ENCODE measurements at places on chromosomes 3 and 15.
A peak's percentile ranks its signal among the peaks of the same experiment; 100 is the strongest.

- no peak for DNase-seq
Measured at GRCh38 chr3:130462089-130462488, 54.9 kb upstream of the COL6A6 start.

- no peak for DNase-seq
Measured at GRCh38 chr15:31801152-31801551, 229.2 kb upstream of the CHRNA7 start.

- DNase-seq, result no peak
Measured at GRCh38 chr15:49064281-49064653, 18.0 kb upstream of the SECISBP2L start.

- DNase-seq, result no peak
Measured at GRCh38 chr3:63960048-63960711, 48.0 kb upstream of the SCAANT1 start.

DNA sequence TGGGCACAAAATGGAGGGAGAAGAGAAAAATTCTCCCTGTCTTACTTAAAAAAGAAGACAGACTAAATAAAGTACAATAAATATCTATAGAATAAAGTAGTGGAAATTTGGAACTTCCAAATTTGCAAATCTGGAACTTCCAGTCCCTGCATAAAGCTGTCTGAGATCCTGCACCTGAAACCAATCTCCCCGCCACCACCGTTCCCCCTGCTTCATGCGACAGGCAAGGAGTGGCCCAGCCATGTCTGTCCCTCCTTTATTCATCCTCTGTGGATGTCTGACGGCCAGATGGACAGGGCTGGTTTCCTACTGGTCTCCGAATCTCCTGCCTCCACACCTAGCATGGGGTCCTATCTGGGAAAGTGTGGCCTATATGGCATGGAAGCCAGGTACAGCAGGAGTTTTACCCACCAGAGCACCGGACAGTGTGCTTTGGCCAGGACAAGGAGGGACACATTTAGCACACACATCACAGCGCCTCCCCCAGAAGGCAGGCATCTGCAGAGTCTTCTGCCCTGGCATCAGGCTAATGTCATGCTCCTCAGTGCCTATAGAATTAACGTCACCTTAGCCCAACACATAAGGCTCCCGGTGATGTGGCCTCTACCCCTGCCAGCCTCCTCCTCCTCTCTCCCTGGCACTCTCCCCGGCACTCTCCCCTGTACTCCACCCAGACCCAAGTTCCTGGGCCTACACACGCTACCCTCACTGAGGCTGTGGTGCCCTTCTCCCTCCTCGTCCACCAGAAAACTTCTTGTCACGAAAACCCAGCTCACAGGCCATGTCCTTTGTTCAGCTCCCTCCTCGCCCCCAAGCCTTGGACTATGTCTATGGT is 170.8 kb downstream of the XXYLT1 start:
- DNase-seq, result no peak

GRCh38 chr3:90080988-90081387 is 973.6 kb downstream of the EPHA3 start:
- no peak for DNase-seq

DNA sequence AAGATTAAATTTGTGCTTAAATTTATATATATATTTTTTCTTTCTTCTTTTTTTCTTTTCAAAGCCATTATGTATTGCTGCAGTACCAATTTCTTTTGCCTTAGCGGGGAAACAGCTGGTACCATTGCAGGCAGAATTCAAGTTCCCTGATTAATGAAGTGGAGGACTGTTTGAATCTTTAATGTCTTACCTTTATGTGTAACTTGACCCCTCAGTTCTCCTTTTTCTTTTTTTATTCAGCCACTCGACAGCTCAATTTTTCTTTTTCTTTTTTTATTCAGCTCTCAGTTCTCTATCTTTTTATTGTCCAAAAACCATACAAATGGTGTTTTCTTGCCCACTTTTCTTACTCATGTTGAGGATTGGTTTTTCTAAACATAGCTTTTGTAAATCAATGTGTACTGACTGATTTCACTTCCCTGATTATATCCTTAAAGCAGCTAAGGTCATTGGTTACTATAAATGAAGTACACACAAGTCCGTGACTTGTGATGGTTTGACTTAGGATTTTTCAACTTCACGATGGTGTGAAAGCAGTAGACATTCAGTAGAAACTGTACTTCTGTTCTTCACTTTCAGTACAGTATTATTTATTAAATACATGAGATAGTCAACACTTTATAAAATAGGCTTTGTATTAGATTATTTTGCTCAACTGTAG is 22.8 kb downstream of the ATP2C1 start:
- no peak for DNase-seq

DNA sequence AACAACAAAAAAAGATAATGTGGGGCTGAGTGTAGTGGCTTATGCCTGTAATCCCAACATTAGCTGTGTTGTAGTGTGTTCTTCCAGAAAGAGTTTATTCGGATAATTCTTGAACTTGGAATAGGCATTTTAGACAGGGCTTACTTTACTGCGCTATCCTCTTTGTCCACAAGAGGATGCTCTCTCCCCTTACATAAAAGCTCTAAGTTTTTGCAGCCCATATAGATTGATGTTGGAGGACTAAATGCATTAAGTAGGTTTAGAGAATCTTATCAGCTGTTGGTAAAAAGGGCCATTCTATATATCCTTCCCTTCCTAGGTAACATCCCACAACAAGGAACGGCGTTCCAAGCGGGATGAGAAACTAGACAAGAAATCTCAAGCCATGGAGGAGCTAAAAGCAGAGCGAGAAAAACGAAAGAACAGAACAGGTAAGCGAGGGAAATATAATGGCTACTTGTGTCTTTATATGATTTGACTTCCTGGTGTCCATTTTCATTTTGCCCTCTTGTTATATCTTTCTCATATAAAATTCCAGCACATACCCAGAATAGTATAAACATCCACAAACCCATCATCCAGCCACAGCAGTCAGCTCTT is 27.8 kb upstream of the ITPKA start:
- no peak for DNase-seq

DNA sequence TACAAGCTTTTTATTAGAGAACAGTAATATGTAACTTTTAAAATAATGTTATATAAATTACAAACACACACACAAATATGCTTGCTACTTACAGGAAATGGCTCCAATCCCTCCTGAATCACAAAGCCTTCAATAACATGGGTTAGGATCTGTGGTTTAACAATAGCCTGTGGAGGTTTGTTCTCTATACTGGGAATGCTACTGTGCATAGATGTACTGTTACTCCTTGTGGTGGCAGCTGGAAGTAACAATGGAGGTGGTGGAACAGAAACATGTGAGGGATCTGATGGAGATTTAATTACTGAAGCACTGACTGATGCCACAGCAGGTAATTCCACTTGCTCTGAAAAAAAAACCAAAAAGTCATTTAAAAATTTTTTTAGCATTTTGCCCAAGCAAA is 64.4 kb downstream of the PHC3 start:
- peak; percentile 9 for DNase-seq

DNA sequence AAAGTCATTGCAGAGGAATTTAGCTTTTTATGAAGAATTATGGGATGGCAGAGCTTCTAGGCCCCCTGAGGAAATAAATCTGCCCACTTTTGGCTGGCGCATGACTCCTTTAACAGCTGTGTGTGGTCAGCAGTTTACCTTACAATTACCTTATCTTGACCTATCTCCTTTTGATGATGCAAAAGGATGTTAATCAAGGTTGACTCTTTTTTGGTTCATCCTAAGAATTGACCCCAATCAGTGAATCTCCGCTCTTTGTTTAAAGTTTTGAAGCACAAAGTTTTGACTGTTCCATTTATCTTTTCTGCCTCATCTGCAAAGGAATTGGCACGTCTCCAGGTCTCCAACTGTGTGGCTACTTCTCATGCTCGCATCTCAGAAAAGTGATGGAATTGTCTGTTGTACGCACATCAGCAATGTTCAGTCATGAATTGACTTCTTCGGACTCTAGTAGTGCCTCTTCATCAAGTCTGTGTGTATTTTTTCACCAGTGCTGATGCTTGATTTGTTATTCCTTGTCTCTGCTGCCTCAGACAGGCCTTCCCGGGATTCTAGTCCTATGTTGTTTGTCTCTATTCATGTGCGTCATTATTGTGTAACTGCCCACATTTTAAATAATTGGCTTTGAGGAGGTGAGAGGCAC is 196.2 kb upstream of the CFAP20DC start:
- DNase-seq, result no peak

DNA sequence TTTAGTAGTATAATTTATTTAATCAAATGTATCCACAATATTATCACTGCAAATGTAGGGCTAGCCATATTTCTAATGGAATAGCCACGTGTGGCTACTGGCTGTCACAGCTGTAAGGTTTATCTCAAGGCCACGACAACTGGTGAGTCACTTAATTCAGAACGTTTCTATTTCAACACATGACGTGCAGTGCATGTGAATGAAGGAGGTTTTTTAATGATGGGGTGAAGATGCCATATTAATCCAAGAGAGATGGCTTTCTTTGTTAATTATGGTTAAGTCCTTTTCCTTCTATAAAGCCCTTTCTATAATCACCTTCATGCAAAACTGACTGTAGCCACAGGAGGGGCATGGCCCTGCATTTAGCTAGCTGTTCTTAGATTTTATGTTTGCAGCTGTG is 212.0 kb downstream of the FEZF2 start:
- DNase-seq, result no peak

GRCh38 chr3:12984023-12984823 is 89.0 kb downstream of the IQSEC1 start:
- peak; percentile 97 for DNase-seq

GRCh38 chr15:39908186-39908585 is 11.9 kb downstream of the GPR176 start:
- DNase-seq, result no peak

DNA sequence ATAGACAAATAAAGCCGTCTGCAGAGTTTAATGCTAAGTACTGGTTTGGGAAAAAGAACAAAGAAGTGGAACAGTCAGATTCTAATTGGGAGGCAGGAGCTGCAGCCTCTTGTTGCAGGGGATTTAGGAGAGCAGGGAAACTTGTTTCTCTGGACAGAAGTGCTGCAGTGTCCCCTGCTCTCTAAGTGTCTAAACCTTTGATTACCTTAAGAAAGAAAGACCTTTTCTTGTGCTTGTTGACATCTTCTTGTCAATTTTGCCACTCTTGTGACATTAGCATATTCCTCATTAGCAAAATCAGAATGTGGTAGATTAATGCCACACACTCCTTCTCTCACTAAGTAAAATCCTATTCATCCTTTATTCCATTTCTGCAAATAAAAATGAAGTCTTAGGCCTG is 38.8 kb downstream of the TRAT1 start:
- DNase-seq, result no peak

DNA sequence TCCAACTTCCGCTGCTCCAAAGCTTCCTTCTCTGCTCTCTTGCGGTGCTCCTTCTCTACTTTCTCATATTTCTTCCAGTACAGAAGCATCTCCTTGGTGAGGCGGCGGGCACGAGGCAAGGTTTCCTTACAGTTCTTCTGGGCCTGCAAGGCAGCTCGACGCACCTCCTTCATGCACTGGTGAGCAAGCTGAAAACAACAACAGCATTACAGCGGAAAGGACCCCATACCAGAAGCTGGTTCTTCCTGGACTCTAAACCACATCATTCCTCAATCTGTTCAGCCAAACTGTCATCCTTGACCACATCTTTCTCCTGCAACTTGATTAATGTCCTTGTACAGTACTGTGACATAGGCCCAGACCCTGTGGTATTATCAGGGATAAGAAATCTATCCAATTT is 36.4 kb downstream of the INO80 start:
- no peak for DNase-seq

DNA sequence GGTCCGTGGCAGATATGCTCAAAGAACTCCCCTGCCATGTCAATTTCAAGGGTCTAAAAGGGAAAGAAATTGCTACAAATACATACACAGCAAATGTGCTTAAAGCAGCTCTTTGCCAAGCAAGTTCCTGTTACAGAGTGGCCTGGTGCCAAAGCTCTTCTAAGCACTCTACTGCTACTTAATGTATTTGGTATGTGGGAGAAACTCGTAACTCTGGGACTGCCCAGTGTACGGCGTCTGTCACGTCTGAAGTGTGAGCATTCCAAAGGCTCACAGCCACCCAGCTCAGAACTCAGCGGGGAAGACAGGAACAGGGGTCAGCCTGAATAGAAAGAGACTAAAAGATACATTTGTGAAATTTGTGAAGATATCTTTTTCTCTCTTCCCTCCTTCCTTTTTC is 54.6 kb downstream of the RBMS3 start:
- peak; percentile 9 for DNase-seq

- peak; percentile 71 for DNase-seq
Measured at GRCh38 chr15:73367624-73368300, 996 bp downstream of the HCN4 start.

DNA sequence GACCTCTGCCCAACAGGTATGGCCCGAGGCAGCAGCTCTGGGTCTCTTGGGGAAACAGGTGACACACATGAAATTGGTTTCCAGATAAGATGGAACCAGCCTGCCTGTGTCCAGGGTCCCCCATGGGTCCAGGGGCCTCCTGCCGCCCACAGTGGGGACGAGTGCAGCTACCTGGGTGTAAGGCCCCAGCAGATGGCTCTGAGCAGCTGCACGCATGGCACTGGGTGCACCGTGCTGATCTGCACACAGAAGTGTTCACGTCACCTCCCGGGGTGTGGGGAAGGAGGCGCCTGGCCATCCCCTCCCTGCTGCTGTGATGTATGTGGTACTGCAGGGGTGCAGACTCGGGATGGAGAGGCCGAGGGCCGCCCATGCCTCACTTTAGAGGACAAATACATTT is 63.6 kb downstream of the NIPA2 start:
- DNase-seq, result no peak

DNA sequence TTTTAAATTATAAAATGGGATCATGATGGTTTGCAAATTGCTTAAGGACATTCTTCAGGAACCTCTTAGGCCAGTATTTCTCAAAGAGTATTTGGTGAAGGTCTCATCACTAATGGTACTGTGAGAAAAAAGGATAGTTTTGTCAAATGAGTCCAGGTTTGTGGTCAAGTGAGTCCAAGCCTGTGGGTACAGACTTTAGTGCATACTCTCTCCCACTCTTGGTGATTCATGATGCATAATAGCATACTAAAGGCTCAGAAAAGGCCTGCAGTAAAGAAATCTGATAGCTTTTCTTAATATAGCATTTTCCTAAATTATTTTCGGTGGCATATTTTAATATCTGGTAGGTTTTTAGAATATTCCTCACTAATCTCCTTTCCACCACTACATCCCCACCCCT is 20.0 kb downstream of the BOC start:
- no peak for DNase-seq

GRCh38 chr3:24713516-24713915 is 218.9 kb upstream of the THRB start:
- no peak for DNase-seq

GRCh38 chr3:42682301-42683070 is 2.9 kb upstream of the KLHL40 start:
- no peak for DNase-seq

- DNase-seq, result no peak
Measured at GRCh38 chr3:130323503-130323902, 22.0 kb upstream of the COL6A5 start.
